ENCODE measurements at places on chromosomes 5 and 9.

- H3K4me3 ChIP-seq, result no peak overlapping the region
- no peak for DNase-seq
- H3K27ac ChIP-seq, result no peak overlapping the region
Measured at GRCh38 chr5:159048298-159048697, 51.4 kb downstream of the EBF1 start.

- DNase-seq, result no peak
- H3K36me3 ChIP-seq, result no peaks in the 10 kb centered on the region
- no peak overlapping the region for H3K4me3 ChIP-seq
Measured at GRCh38 chr9:125393426-125393825, 131.8 kb downstream of the GAPVD1 start.

- H3K4me1 ChIP-seq, result peaks cover 26% of the 10 kb centered on the region
- no peak for DNase-seq
- H3K4me3 ChIP-seq, result no peak overlapping the region
- no peaks in the 10 kb centered on the region for H3K27me3 ChIP-seq
- no peak overlapping the region for H3K27ac ChIP-seq
- H3K36me3 ChIP-seq, result no peaks in the 10 kb centered on the region
Measured at GRCh38 chr5:110055302-110055701, 365.6 kb downstream of the MAN2A1 start.

DNA sequence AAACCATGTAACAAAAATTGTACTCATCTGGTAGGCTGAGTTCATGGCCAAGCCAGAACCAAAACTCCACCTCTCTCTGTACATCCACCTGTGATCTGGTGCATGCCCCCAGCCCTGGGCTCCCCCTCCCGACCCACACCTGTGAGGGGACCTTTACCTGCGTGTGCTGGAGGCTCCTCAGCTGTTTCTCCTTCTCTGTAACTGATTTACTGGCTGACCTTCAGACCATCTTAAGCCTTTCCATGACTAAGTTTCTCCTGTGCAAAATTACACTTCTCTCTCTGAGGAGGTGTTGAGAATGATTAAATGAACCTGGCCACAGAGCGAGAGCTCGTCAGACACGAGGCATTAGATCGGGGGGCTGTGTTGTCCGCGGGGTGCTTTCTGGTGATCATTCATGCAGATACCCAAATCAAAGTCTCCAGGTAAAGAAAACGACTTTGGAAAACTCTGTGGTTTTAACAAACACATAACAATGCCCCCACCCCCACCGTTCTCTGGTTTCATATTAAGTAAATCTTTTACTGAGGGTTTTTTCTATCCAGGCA is 136.4 kb downstream of the SEMA5A start:
- H3K27ac ChIP-seq, result no peak overlapping the region
- DNase-seq, result no peak
- no peaks in the 10 kb centered on the region for H3K4me1 ChIP-seq
- no peak overlapping the region for H3K4me3 ChIP-seq

DNA sequence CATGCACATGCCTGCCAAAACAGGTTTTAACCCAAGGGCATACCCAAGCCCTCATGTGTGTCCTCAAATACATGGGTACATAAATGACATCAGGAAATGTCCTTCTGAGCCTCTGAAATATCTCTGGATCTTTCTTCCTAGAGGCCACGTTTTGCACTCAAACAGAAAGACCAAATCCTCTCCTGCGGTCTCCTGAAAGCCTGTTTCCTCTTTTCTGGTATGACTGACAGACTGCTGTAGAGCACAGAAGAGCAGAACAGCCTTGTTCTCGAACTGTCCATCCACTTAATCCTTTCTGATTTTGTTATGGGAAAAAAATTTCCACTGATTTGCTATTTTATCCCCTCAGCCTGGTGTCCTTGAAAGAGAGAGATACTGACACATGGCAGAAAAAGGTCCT is 107.2 kb downstream of the ASTN2 start:
- no peaks in the 10 kb centered on the region for H3K4me1 ChIP-seq
- no peaks in the 10 kb centered on the region for H3K27me3 ChIP-seq
- no peak for DNase-seq
- no peak overlapping the region for H3K27ac ChIP-seq
- no peaks in the 10 kb centered on the region for H3K36me3 ChIP-seq

DNA sequence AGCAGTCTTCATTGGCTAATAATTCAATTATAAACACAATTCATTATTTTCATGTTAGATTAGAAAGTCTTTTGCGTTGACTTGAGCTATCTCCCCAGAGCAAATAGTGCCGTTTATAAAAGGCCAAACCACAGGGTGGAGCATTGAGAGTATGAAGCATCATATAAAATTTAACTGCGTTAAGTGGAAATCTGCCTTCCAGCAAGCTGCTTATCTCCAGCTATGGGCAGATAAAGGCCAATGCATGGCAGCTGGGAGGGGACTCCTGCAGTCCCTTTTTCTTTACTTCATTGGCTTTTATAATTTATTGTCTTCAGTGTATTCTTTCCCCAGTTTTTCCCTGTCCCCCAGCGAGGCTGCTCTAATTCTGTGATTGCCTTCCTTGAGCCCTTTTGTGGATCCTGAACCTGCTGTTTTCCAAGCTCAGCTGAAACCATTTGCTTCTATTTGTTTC is 113.7 kb downstream of the TMEM232 start:
- H3K27me3 ChIP-seq, result no peaks in the 10 kb centered on the region
- no peak overlapping the region for H3K27ac ChIP-seq
- no peak overlapping the region for H3K4me3 ChIP-seq
- no peaks in the 10 kb centered on the region for H3K36me3 ChIP-seq
- DNase-seq, result no peak

GRCh38 chr5:83988293-83988685 is 267.6 kb upstream of the HAPLN1 start:
- no peaks in the 10 kb centered on the region for H3K27me3 ChIP-seq
- no peak overlapping the region for H3K27ac ChIP-seq
- H3K4me1 ChIP-seq, result no peaks in the 10 kb centered on the region
- no peaks in the 10 kb centered on the region for H3K36me3 ChIP-seq
- no peak for DNase-seq
- H3K4me3 ChIP-seq, result no peak overlapping the region

DNA sequence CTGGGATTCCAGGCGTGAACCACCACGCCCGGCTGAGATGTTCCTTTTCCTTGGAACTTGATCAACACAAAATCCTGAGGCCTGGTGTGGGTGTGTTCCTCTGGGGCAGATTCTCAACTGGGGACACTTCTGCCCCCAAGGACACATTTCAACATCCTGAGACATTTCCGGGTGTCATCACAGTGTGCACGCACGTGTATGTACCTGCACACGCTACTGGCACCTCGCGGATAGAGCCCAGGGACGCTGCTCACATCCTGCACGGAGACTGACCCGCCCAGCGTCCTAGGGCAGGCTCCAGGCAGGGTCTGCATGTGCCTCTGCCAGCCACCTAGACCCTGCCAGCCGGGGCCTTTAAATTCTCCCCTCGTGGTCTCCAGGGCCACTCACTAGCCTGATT is 8.0 kb downstream of the SAPCD2 start:
- DNase-seq, result no peak
- no peaks in the 10 kb centered on the region for H3K36me3 ChIP-seq
- H3K4me3 ChIP-seq, result no peak overlapping the region
- no peak overlapping the region for H3K27ac ChIP-seq

DNA sequence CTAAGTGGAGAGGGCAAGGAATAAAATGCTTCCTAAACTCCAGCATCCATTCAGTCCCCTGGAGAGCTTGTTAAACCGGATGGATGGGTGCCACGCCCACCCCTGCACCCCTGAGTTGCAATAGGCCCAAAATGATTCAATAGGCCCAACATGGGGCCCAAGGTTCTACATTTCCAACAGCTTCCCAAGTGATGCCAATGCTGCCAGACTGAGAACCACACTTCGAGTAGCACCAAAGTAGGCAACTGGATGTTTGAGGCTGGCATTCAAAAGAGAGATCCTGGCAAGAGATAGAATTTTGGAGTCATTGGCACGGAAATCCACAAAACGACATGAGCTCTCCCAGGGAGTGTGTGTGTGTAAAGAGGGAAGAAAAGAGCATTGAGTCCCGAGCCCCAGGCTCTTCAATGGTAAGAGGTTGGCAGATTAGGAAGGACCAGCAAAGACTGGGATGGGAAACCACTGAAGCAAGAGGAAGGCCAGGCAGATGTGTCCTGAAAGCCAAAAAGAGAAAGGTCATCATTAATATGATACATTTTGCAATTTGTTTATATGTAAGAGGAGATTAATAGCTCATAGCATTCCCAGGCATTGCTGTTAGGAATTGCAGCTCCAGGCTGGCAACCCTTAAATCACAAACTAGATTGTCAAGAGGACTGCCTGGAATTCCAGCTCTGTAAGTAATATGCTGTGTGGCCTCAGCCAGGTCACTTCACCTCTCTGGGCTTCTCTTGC is 130.6 kb downstream of the KCNIP1 start:
- DNase-seq, result no peak
- H3K27me3 ChIP-seq, result no peaks in the 10 kb centered on the region
- H3K27ac ChIP-seq, result no peak overlapping the region

DNA sequence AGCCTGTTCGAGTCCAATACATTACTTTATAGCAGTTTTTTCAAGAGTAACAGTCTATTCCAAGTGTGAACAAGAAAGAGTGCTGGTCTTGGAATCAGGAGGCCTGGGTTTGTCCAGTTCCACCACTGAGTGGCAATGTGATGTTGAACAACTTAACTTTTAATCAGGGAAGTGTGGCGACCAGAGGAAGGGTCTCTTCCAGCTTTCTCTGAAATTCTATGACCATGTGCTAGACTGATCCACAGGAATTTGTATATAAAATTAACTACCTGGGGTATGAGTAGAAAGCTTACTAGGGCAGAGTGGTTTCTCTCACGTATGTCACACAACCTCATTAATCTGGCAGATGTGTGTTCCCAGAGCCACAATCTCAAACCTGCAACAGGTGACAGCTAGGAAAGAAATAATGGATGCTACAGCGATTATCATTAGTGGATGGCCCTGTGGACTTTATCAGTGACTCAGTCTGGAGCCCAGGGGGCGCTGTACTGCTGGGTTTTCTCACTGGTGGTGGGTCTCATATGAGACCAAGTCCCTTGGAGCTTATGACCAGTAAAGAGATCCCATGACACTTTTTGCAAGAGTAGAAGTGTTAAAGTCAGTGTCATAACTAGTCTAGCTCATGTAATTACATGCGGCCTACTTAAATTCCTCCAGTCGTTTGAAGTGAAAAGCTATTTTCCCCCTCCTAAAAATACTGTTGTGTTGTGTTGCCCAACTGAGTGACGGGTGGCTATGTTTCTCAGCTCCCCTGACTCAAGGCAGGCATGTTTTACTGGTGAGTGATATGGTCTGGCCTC is 116.5 kb downstream of the GDNF start:
- no peak overlapping the region for H3K4me3 ChIP-seq
- no peaks in the 10 kb centered on the region for H3K36me3 ChIP-seq
- H3K4me1 ChIP-seq, result no peaks in the 10 kb centered on the region
- no peak for DNase-seq
- no peaks in the 10 kb centered on the region for H3K27me3 ChIP-seq
- H3K27ac ChIP-seq, result no peak overlapping the region

DNA sequence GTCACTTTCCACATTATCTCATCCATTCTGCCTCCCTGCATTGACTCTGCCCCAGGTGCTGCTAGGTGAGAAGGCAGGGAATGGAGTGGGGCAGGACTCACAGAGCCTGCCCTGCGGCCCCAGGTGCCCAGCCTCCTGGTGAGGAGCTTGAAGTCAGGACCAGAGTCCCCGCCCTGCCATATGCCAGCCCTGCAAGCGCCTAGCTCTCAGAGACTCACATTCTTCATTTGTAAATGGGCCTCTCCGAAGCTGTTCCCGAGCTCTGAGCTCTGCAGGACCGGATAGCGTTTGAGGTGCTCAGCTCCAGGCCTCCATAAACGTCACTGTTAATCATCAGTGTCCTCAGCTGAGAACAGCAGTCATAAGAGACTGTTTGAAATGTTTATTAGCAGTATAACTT is 75.1 kb upstream of the STXBP1 start:
- no peaks in the 10 kb centered on the region for H3K27me3 ChIP-seq
- no peak overlapping the region for H3K4me3 ChIP-seq
- no peaks in the 10 kb centered on the region for H3K4me1 ChIP-seq
- no peaks in the 10 kb centered on the region for H3K36me3 ChIP-seq

GRCh38 chr9:17291766-17292165 is 156.9 kb downstream of the CNTLN start:
- no peaks in the 10 kb centered on the region for H3K36me3 ChIP-seq
- H3K4me3 ChIP-seq, result no peak overlapping the region
- no peaks in the 10 kb centered on the region for H3K4me1 ChIP-seq
- no peak overlapping the region for H3K27ac ChIP-seq

GRCh38 chr9:33320568-33321261 is 30.4 kb downstream of the NFX1 start:
- H3K27ac ChIP-seq, result no peak overlapping the region
- H3K27me3 ChIP-seq, result no peaks in the 10 kb centered on the region
- H3K4me1 ChIP-seq, result no peaks in the 10 kb centered on the region
- peaks cover 48% of the 10 kb centered on the region for H3K36me3 ChIP-seq
- no peak overlapping the region for H3K4me3 ChIP-seq

- no peak for DNase-seq
- no peak overlapping the region for H3K4me3 ChIP-seq
- no peaks in the 10 kb centered on the region for H3K27me3 ChIP-seq
- H3K27ac ChIP-seq, result no peak overlapping the region
Measured at GRCh38 chr9:88966894-88967676, 24.2 kb upstream of the S1PR3 start.

DNA sequence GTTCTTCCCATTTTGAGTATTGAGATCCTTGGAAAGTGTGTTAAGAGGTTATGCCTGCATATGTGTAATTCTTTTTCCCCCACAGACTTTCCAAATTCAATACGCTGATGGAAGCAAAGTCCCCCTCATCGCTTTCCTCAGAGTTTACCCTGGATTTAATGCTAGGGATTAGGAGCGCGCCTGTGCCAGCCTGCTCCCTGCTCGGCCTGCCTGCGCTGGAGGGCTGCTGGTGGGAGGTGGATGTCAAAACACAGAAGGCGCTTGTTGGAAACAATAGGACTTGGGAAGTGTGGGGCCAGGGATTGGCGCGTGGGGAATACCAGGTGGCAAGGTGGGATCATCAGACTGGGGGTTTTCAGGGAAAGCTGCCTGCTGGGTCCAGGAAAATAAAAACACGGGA is 39.8 kb upstream of the PTCH1 start:
- H3K27me3 ChIP-seq, result peaks cover 7% of the 10 kb centered on the region
- no peak for DNase-seq
- no peak overlapping the region for H3K4me3 ChIP-seq
- H3K4me1 ChIP-seq, result no peaks in the 10 kb centered on the region
- H3K36me3 ChIP-seq, result no peaks in the 10 kb centered on the region

GRCh38 chr5:132677191-132677590 is 3.4 kb downstream of the IL4 start:
- H3K27me3 ChIP-seq, result no peaks in the 10 kb centered on the region
- no peak overlapping the region for H3K27ac ChIP-seq
- peaks cover 9% of the 10 kb centered on the region for H3K4me1 ChIP-seq
- no peak for DNase-seq

DNA sequence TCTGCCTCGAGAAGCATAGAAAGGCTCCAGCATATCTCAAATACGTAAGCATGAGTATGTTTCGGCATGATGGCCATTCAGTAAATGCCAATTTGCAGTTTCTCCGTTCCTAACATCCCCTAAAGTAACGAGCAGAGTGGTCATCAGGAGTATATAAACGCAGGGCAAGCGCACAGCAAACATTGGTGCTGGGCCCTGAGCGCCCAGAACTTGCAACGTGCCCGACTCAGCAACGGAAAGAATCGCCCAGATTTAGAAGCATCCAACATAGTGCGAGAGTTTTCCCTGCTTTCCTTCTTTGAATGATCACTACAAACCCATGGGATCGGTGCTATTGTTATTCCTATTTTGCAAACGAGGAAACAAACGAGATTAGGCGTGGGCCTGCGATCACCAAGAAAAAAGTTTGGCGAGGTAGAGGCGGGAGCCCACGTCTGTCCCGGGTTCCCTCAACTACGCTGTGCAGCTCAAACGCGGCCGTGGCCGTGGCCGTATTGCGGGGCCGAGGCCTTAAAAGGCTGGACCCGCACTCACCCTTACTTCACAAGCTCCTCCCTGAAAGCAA is 505 bp downstream of the RPS14 start:
- H3K36me3 ChIP-seq, result peaks cover 39% of the 10 kb centered on the region
- peaks cover 27% of the 10 kb centered on the region for H3K4me1 ChIP-seq
- peak overlapping the region; percentile 79 for H3K4me3 ChIP-seq
- peak overlapping the region; percentile 98 for H3K27ac ChIP-seq
- H3K27me3 ChIP-seq, result no peaks in the 10 kb centered on the region

All from CD8-positive, alpha-beta memory T cell (primary cell).